ENCODE measurements at places on chromosomes 1 and 21. TPM values are rescaled to one million over a fixed set of nuclear protein-coding genes. Genes with fewer than 3 reads are reported as not detected.

GRCh38 chr21:44492567-44493385 is 37.5 kb downstream of the LRRC3 start:
- no peak for DNase-seq

DNA sequence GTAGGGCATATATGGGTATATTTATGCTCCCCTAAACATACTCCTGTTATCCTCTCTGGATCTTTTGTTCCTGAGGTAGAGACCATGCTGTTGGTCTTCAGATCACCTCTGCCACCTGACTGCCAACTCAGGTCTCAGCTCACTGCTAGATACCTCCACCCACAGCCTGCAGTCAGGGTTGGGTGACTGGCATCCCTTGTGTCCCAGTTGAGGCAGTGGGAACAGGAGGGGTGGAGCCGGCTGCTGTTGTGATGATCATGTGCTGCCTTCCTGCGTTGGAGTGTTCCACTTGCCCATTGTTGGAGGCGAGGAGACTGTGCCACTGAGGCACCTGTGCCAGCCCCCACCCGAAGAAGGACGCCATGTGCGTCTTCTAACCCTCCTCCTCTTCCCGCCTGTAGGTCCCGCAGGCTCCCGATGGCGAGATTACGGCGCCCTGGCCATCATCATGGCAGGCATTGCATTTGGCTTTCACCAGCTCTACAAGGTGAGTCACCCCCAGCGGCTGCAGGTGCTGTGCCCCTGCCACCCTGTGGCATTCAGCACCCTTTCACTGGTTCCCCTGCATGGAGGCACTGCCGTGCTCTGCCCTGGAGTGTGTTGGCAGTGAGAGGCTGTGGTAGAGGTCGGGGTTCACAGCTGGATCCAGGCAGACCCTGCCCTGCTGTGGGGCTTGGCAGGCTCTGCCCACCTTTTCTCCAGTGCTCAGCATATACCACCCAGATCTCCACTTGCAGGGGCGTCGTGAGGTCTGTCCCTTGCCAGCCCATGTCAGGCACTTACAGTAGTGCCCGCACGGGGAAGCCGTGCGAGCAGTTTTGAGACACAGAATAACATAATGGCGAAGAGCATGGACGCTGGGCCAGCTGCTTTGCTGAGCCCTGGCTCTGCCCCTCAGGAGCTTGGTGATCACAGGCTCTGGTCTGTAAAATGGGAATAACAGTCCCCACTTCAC is 143.5 kb downstream of the PEX14 start:
- no peak for DNase-seq

GRCh38 chr1:180881806-180882509 is 30.7 kb upstream of the KIAA1614 start:
- no peak for DNase-seq

DNA sequence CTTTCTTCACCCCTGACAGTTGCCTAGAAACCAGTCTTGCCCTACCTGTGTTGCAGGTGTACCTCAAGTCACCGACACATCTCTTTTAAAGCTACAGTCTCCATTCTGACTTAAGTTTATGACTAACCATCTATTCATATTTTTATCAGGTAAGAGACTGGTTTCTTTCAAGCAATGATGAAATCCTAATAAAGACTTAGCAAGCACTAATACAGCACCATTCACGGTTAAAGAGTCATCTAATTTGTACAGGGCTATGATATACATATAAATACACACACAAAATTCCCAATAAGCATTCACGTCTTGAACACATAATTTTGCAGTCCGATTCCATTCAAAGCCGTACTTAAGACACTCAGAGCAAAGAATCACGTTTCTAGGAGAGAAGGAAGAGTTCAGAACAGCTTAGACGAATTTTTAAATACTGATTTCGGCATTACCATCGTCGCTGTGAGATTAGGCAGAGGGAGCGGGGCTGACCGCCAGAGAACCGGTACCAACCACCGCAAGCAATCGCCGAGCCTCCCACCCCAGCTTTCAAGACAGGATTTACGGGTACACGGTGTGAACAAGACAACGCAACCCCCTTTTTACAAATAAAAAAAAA is 943 bp downstream of the ERRFI1 start:
- no peak for DNase-seq

The KDF1 gene
- total RNA-seq, result 10.0 TPM

The KCNJ6 gene
- under 0.01 TPM for total RNA-seq

The TRPM2 gene
- total RNA-seq, result 1.7 TPM

- DNase-seq, result no peak
Measured at GRCh38 chr1:13794231-13795187, 94.5 kb downstream of the PRDM2 start.

- DNase-seq, result no peak
Measured at GRCh38 chr1:192959657-192960186, 99.4 kb downstream of the UCHL5 start.

GRCh38 chr1:78549891-78550290 is 59.1 kb downstream of the PTGFR start:
- no peak for DNase-seq

- DNase-seq, result no peak
Measured at GRCh38 chr21:41360072-41360821, 1.6 kb upstream of the MX2 start.

GRCh38 chr1:154481053-154481452 is 21.0 kb upstream of the TDRD10 start:
- no peak for DNase-seq

The MCOLN2 gene
- 2.5 TPM for total RNA-seq

The UBE2U gene
- total RNA-seq, result not detected

- no peak for DNase-seq
Measured at GRCh38 chr1:210262167-210262896, 29.7 kb downstream of the SERTAD4 start.

GRCh38 chr1:237851210-237851845 is 39.4 kb downstream of the ZP4 start:
- no peak for DNase-seq

The OR2T33 gene
- total RNA-seq, result not detected

DNA sequence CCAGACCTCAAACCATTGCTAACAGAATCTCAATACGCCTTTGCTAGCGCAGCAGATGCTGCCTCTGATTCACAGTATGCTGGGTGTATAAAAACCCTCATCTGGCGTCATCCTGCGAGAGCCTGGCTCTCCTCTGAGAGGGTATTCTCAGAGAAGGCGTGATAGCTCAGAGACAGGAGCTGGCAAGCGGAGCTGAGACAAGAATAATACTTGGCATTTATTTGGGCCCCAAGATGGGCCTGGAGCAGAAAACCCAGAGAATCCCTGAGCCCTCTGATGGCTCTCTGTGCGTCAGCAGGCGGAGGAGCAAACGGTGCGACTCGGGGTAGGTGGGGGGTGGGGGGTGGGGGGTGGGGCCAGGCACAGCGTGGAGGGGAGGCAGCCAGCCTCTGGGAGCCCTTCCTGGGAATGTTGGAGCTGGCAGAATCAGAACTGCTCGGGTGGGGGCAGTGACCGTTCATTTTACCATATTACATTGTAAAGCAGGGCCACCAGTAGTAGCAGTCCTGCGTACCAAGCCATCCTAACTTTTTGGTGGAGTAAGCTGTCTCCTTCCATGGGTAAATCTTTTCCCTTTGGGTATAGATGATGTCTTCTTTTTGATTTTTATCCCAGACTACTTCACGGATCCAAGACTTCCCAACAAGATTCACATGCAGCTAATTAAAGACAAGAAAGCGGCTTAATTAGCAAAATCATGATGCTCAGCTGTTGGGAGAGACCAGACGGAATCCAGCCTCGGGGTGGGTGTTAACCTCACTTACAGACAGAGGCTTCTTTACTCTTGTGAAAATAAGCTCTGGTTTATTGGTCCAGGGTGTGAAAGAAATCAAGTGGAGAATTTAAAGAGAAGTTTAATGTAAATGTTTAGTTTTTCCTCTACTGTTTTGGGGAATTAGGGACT is 7.1 kb downstream of the RIIAD1 start:
- no peak for DNase-seq

The FCGR1A gene
- not detected for total RNA-seq

GRCh38 chr1:156076609-156077429 is 5.4 kb downstream of the MEX3A start:
- no peak for DNase-seq

The RABIF gene
- 12.7 TPM for total RNA-seq

DNA sequence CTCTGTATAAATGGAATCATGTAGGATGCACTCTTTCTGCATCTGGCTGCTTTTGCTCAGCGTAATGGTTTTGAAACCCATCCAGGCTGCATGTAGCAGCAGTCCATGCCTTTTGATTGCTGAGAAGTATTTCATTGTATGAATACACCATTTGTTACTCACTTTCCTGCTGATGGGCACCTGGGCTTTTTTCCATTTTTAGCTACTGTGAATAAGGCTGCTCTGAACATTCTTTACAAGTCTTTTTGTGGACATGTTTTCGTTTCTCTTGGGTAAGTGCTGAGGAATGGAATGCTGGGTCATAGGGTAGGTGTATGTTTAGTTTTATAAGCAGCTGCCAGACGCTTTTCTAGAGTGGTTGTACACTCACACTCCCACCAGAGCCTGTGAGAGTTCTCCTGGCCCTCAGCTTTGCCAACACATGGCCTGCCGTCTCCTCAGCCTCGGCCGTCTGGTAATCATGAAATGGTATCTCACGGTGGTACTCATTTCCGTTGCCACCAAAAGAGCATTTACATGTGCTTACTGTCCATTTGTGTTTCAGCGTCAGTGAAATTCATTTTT is 22.7 kb downstream of the SLX9 start:
- peak; percentile 15 for DNase-seq

DNA sequence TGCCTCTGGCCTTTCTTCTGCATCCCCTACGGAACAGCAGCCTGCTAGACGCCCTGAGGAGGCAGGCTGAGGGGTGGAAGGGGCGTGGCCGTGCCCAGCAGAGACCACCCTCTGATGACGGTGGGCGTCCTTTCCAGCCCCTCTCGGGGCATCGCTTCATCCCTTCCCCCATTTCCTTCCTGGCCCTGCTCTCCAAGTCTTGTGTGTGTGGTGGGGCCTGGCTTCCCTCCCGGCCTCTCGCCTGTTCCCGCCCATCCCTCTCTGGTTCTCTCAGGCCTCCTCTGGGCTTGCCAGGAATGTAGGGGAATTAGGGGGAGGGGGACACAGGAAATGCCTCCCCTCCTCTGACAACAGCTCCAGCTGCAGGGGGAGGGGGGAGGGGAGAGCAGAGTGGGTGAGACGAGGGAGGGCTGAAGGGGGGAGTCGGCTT is 51.1 kb downstream of the SKI start:
- no peak for DNase-seq

DNA sequence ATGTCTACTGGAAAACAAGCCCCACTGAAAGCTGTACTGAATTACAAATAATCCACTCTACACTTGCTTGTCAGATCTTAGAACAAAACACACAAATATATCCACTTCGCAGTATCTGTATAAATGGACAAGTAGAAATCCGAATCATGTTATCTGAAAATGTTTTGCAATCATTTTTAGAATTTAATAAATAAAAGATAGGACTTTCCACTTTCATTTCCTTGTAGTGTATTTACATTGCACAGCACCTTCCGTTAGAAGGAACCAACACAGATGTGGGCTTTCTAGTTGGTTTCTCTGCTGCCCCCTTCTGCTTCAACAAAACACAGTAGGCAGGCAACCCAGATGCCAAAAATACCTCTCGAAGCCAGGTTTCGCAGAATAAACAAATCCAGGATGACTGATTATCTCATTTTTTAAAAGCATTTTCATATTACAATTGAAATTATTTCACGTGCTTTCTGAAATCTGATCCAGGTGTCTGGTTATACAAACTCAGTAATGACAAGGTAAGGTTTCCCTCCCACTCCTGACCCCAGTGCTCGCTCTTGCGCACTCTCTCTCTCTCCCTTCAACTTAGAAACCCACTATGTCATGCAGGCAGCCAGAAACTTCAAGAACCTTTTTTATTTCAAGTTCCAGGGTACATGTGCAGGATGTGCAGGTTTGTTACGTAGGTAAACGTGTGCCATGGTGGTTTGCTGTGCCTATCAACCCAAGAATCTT is 389.9 kb downstream of the SMYD3 start:
- no peak for DNase-seq

- no peak for DNase-seq
Measured at GRCh38 chr1:70934194-70934961, 113.2 kb downstream of the PTGER3 start.

The TRAF3IP3 gene
- not detected for total RNA-seq

DNA sequence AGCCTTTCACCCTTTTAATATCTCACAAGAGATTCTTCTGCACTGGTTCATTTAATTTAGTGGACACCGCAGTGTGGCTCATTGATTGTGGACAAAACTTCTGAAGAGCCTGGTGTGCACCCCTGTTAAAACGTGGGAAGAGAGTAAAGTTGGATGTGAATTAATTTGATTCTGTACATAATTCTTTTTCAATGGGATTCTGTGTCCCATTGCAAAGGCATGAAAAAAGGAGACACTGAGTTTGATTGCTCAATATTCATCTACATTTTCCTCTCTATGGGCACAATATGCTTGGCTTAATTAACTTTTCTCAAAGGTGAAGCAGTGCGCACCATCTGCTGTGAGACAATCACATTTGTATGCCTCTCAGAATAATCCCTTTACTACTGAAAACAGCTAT is 95.1 kb downstream of the BARHL2 start:
- DNase-seq, result no peak

The HEYL gene
- 0.14 TPM for total RNA-seq

- no peak for DNase-seq
Measured at GRCh38 chr21:17742181-17742580, 77.0 kb downstream of the C21orf91 start.

The IRF6 gene
- total RNA-seq, result 43.8 TPM

- no peak for DNase-seq
Measured at GRCh38 chr21:17045214-17045853, 467.5 kb upstream of the CXADR start.

The SLAMF9 gene
- not detected for total RNA-seq

- DNase-seq, result no peak
Measured at GRCh38 chr1:235079443-235080296, 49.0 kb downstream of the TOMM20 start.

The MRPL24 gene
- total RNA-seq, result 47.7 TPM

GRCh38 chr1:28933277-28933676 is 18.9 kb downstream of the EPB41 start:
- DNase-seq, result no peak

- no peak for DNase-seq
Measured at GRCh38 chr1:246283771-246284410, 223.2 kb downstream of the SMYD3 start.

- no peak for DNase-seq
Measured at GRCh38 chr1:105373681-105374080, 1624.0 kb downstream of the AMY1C start.

The MRPS14 gene
- total RNA-seq, result 18.3 TPM
